ENCODE measurements at places on chromosomes 1 and 21.

- DNase-seq: no peak
Observed at GRCh38 chr1:25544819-25545218, 1.4 kb downstream of the LDLRAP1 start.

GRCh38 chr1:234633246-234634003 lies 23.4 kb upstream of the IRF2BP2 start:
- no peak for DNase-seq

DNA sequence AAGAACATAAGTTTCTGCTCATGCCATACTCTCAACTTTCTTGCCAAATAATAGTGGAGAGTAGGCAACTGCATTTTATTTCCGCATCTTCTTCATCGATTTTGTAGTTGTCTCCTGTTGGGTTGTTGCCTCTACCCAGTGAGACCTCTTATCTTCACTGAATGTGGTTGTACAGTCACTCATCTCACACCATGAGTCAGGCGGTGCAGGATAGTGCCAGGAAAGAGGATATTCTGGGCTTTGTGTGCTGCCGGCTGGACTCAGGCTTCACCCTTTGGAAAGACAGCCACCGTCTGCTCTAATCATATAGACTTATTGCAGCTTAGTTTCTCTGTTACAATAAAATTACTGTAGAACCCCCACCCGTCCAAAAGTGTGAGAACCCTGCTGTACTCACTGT lies 154.3 kb upstream of the USP24 start:
- DNase-seq: no peak

GRCh38 chr1:226668173-226668560 lies 70.9 kb downstream of the ITPKB start:
- no peak for DNase-seq

- DNase-seq: no peak
Observed at GRCh38 chr1:86487811-86488141, 19.0 kb downstream of the CLCA1 start.

DNA sequence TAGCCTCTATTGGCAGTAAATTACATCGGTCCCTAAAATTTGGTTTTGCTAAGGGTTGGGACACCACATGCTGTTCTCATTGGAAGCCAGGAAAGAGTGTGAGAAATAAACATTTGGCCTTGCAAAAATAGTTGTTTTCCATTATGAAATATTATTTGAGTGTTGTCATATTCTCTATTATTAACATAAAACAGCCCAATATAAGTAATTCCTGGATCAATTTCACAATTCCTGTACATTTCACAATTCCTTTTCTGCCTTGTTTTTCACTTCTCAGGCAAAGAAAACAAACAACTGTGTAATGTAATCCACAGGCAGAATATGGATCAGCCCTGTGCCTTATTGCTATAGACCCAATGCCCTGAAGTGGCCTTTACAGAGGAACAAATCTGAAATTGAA lies 40.5 kb downstream of the C1orf87 start:
- no peak for DNase-seq

GRCh38 chr1:171645553-171646248 lies 6.8 kb downstream of the MYOC start:
- no peak for DNase-seq

DNA sequence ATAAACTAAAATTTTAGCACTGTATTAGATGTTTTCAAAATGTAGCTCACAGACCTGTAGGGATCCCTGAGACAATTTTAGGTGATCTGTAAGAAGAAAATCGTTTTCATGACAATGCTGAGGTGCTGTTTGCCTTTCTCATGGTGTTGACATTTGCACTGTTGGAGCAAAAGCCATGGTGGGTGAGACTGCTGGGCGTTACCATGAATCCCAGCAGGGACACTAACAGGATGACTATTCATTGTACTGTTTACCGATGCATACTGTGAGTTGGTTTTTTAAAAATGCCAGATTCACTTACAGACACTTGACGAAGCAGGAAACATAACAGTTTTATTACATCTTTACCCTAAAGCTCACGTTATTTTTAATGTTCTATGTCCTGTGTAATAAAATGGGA lies 468.5 kb downstream of the PCP4 start:
- DNase-seq: peak; percentile 83

GRCh38 chr1:79262745-79263258 lies 256.3 kb upstream of the ADGRL4 start:
- DNase-seq: no peak

- DNase-seq: no peak
Observed at GRCh38 chr1:10475510-10475909, 760 bp downstream of the PEX14 start.

DNA sequence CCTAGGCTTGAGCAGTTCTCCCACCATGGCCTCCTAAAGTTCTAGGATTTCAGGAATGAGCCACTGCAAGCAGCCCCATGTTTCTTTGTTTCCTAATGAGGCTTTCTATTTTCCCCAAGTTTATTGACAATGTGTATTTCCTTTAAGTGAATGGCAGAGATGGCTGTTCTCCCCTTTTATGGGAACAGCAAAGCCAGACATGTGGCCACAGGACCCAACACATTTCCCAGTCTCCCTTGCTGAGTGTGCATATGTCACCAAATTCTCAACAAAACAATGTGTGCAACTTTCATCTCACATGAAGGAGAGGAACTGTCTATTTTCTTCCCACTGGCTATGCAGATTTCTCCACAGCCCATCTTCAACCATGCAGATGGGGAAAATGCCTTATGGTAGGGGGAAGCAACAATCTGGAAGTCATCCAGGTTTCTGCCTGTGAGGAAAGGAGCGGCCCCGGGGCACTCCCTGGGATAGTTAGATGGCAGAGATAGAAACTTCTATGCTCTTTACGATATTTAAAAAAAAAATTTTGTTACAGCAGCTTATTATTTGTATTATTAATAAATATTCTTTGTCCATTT lies 28.6 kb upstream of the MAP10 start:
- no peak for DNase-seq

GRCh38 chr1:184959626-184960025 lies 14.7 kb downstream of the NIBAN1 start:
- DNase-seq: no peak

DNA sequence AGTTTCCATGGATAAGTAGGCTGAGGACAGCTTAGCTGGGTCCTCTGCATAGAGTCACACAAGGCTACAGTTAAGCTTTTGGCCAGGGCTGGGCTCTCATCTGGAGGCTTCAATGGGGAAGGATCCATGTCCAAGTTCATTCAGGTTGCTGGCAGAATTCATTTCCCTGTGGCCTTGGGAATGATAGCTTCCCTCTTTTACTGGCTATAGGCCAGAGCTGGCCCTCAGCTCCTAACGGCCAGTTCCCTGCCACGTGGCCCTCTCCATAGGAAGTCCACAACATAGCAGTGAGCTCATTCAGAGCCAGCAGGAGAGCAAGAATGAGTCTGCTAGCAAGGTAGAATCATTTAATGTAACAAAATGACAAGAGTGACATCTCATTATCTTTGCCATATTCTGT lies 15.1 kb upstream of the PODN start:
- no peak for DNase-seq

DNA sequence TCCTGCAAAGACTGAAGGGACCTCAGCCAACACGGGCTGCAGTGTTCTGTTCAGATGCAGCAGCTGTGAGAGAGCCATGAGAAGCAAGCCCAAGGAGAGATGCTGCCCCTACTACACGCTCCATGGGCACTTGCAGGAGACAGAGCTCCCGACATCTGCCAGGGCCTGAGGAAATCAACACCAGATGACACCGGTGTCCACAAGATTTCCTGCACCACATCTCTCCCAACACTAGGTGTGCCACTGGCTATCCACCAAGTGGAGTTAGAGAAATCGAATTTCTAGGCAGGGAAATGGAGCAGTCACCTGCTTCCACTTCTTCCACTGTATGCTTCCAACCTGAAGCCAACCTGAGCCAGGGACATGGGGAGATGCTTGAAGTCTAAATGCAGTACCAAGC lies 445.3 kb downstream of the RWDD3 start:
- DNase-seq: no peak

- no peak for DNase-seq
Observed at GRCh38 chr1:76065270-76065669, 9.3 kb upstream of the ST6GALNAC3 start.

GRCh38 chr1:20061866-20062265 lies 8.1 kb upstream of the PLA2G5 start:
- DNase-seq: no peak

DNA sequence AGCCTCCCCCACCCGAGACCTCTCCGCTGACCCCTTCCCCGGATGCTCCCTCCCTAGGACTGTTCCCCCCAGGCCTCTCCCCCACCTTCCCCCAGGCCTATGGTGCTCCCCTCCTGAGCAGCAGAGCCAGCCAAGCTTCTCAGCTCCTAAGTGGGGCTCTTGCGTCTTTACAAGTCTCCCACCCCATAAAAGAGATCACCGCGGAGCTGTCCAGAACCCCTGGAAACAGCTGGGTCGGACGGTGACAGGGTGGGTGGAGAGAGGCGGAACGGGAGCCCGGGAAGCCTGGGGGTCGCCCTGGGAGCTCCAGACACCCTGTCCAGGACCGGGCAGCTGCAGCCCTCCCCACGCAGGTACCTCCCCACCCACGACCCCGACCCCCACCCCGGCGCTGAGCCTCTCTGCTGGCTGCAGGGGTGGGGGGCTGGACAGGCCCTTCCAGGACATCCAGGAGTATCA lies 61.2 kb downstream of the WNT9A start:
- DNase-seq: no peak

DNA sequence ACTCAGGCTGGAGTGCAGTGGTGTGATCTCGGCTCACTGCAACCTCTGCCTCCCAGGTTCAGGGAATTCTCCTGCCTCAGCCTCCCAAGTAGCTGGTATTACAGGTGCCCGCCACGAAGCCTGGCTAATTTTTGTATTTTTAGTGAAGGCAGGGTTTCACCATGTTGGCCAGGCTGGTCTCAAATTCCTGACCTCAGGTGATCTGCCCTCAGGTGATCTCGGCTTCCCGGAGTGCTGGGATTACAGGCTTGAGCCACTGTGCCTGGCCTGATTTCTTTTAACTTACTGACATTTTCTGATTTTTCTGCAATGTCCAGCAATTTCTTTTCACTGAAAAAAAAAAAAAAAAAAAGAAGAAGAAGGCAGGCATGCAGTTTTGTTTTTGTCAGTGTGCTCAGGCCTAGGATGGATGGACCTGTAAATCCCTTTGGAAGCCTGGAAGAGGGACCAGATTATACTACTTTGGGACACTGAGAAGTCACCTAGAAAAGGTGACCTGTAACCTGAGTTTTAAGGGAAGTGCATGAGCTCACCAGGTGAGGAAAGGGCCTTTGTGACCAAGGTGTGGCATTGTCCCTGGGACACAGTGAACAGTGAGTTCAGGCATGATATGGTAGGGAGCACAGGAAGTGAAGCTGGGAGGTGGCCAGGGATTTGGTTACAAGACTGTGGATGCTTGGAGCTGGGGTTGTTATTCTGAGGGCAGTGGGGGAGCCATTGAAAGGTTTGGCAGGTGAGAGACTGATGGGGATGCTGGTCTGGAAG lies 2.7 kb upstream of the TMEM61 start:
- peak; percentile 13 for DNase-seq

GRCh38 chr1:239128541-239128940 lies 257.8 kb upstream of the CHRM3 start:
- DNase-seq: no peak

GRCh38 chr21:14271053-14271452 lies 55.1 kb downstream of the RBM11 start:
- no peak for DNase-seq

DNA sequence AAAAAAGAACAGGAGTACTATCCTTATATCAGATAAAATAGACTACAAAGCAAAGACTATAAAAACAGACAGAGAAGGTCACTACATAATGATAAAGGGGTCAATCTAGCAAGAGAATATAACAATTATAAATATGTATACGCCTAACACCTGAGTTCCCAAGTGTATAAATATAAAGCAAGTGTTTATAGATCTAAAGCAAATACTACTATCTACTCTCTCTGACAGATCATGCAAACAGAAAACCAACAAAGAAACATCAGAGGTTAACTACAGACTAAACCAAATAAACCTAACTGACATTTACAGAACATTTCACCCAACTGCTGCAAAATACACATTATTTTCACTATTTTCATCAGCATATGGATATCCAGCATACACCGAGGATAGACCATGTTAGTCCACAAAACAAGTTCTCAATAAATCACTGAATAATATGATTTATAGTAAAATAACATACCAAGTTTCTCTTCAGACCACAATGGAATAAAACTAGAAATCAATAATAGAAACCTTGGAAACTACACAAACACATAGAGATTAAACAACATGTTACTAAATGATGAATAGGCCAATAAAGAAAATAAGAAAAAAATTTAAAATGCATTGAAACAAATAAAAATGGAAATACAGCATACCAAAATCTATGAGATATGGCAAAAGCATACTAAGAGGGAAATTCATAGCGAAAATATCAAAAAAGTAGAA lies 22.7 kb downstream of the UCHL5 start:
- DNase-seq: no peak

DNA sequence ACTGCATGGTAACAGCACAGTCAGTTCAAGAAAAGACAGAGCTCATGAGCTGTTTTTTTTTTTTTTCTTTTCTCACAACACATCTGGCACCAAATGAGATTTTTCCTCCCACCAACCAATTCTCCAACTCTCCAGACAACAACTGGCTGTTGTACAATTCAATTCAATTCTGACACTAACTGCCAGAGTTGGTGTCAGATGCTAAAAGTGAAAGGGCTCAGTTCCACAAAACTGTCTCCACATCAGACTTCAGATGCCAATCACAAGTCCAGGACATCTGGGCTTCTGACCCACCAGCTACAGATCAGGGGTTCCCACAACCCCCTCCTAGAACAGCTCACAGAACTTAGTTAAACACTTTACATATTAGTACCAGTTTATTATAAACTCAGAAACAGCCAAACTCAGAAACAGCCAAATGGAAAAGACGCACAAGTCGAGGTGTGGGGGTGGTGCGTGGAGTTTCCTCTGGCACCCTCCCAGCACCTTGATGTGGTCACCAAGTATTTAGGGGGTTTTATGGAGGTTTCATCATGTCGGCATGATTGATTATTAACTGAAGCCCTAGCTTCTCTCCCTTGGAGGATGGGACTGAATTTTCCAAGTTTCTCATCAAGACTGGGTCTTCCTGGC lies 39.2 kb upstream of the LRRC8D start:
- no peak for DNase-seq

DNA sequence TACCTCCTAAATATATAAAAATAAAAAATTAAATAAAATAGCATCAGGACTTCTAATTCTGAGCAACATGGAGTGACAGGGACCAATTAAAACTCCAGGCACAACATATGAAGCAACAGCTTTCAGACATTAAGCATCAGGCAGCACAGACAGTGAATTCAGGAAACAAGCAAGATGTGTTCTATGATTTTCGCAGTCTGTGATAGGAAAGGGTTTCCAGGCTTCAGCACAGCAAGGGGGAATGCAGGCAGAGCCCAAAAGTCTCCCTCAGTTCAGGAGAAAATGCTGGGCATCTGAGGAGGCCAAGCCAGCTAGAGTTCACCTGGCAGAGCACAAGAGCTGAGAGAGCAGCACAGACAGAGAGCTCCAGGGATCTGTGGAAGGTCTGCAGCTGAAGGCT lies 22.2 kb upstream of the CTTNBP2NL start:
- DNase-seq: no peak
